ENCODE measurements at places on chromosomes 7 and 10.

- no peak for DNase-seq
Observed at GRCh38 chr10:28343987-28344895, 41.4 kb upstream of the MPP7 start.

GRCh38 chr7:100402241-100402640 is 26.3 kb downstream of the ZCWPW1 start:
- DNase-seq = no peak

DNA sequence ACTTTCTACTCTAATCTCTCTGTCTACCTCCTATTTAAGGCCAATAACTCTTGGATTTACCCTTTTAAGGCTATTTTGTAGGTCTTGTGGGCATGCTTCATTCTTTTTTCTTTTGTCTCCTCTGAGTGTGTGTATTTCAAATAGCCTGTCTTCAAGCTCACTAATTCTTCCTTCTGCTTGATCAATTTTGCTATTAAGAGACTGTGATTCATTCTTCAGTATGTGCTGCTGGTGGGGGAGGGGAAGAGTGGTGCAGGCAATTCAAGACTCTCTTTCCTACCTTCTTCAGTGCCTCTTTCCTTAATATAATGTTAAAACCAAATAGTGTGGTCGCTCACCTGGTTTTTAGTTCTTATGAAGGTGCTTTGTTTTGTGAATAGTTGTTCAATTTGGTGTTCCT is 20.0 kb downstream of the ABCB1 start:
- no peak for DNase-seq

DNA sequence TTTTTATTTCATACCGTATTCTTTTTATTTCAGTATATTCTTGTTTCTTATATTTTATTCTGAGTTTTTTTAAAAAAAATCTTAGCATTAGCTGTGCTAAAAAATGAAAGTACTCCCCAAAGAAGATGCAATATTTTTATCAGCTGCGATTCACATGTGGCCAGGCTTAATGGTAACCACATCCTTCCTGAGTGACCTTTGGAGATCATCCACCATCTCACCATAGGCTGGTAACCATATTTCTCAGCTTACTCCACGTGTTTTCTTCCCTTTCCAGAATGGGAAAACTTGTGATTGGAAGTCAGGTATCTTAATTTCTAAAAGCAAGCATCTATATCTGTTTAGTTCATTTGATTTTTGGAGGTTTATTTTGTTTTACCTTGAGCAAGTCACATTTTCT is 18.8 kb upstream of the LIPM start:
- DNase-seq = no peak

- no peak for DNase-seq
Observed at GRCh38 chr7:66643395-66643794, 14.7 kb downstream of the KCTD7 start.

DNA sequence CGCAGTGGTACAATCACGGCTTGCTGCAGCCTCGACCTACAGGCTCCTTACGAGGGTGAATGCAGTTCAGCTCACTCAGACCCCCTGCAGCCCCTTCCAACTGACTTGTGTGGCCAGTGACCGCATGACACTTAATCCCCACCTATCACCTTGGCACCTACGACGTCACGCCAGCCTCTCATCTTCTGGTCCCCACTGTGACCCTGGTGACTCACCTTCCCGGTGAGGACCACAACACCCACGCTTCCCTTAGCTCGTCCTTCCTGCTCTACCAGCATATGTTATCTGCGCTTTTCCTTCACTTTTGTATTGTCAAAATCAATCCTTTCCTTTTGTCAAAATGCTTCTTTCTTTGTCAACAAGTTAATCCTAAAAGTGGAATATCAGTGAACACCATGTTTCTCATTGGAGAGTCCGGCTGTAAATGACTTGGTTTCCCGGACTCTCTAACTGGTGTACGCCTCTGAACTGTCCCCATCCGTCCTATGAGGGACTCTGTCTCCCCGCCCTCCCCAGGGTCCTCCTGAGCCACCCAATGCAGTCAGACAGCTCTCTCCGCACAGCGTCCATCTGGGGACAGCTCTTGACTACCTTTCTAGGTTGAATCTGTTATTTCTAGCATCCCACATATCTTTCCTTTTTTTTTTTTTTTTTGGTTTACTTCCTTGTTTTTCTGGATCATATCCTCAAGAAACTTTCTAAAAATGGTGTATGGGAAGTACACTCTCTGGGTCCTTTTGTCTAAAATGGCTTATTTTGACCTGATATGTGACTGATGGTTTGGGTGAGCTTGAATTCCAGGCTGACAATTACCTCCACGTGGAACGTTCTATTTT is 37.3 kb downstream of the CFAP46 start:
- DNase-seq = no peak

Measured in coronary artery (tissue), 2 donors.